ENCODE measurements at places on chromosomes 3 and 15.

GRCh38 chr3:167773584-167773983 is 38.1 kb downstream of the SERPINI1 start:
- DNase-seq: no peak

GRCh38 chr15:31342781-31343626 is 16.4 kb downstream of the KLF13 start:
- no peak for DNase-seq

DNA sequence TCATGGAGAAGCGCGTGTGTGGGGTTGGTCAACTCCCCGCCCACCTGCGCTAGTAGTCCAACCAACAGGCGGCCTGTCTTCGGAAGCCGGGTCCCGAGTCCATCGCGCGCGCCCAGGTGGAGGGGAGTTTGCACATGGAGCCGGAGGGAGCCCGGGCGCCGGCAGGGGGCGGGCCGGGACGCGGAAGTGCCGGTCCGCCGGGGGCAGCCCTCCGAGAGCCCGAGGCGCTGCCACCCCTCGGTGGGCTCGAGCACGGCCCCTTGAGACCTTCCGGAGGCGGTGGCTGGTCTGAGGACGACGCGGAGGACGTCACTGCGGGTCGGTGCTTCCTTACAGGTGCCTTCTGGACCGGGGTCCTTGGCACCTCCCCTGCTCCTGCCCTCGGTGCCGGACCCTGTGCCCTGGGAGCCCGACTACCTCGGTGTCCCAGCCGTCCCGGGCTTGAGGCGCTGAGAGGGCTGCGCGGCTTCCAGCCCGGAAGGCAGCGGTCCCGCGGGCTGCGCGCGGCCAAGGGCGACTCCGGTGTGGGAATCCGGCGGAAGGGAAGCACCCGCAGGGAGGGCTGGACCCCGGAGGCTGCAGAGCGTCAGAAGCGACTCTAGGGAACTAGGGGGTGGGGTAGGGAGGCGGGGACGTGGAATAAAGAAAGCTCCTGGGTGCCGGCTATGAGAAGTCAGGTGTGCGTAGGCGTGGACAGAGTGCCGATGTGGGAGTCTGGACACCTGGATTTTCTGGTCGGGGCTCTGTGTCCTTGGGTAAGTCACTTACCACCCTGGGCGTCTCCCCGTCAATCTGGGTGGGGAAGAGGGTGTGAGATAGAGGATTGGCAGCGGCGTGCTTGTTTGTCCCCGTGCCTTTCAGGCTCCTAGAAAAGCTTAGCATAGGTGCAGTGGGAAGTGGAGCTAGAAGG is 212.3 kb downstream of the FGF12 start:
- peak; percentile 75 for DNase-seq

DNA sequence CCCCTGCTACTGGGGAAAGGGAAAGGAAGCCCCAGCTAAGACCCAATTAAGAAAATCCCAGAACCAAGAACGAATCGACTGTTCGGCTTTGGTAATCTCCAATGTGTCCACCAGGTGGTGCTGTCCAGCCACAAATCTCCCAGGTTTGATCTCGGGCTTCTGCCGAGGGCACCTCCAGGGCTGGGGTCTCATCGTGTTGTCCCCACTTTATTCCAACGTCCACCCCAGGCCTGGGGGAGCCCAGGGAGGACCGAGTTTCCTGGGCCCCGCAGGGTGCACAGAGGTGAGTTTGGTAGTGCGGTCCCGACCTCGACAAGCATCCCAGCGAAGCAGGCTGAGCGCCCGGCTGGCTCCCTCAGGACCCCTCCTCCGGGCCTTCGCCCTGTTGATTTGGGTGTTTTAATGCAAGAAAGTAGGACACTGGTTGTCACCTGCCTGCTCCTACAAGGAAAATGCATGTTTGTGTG is 185.1 kb downstream of the GOLGA6L6 start:
- no peak for DNase-seq

DNA sequence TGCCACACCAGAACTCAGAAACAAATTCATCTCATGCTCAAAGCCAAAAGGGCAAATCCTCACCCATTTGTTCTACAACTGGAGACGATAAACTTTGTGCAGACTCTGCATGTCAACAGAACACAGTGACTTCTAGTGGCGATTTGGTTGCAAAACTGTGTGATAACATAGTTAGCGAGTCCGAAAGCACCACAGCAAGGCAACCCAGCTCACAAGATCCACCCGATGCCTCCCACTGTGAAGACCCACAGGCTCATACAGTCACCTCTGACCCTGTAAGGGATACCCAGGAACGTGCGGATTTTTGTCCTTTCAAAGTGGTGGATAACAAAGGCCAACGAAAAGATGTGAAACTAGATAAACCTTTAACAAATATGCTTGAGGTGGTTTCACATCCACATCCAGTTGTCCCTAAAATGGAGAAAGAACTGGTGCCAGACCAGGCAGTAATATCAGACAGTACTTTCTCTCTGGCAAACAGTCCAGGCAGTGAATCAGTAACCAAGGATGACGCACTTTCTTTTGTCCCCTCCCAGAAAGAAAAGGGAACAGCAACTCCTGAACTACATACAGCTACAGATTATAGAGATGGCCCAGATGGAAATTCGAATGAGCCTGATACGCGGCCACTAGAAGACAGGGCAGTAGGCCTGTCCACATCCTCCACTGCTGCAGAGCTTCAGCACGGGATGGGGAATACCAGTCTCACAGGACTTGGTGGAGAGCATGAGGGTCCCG is 199.7 kb downstream of the AKAP13 start:
- DNase-seq: no peak

- no peak for DNase-seq
Observed at GRCh38 chr3:150447084-150447483, 39.0 kb downstream of the TSC22D2 start.

GRCh38 chr3:69137005-69137404 is 14.6 kb upstream of the LMOD3 start:
- DNase-seq: no peak

- peak; percentile 90 for DNase-seq
Observed at GRCh38 chr3:192409838-192410683, 317.3 kb downstream of the FGF12 start.

DNA sequence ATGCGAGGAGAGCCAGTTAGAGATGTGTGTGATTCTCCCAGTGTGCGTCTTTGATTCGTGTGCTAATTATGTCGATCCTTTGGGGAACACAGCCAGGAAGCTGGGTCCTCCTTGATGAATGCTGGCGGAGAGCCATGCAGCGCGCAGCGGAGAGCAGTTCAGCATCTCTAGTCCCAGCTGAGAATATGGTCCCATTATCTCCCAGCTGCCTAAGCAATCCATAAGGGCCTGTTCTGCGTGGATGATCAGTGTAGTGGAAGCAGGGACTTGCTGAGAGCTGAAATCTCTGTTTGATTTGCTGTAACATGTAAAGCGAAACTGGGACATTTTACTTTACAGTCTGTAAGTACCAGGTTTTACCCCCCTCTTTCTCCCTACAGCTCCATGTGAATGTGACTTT is 412.7 kb downstream of the CNTN4 start:
- peak; percentile 92 for DNase-seq

DNA sequence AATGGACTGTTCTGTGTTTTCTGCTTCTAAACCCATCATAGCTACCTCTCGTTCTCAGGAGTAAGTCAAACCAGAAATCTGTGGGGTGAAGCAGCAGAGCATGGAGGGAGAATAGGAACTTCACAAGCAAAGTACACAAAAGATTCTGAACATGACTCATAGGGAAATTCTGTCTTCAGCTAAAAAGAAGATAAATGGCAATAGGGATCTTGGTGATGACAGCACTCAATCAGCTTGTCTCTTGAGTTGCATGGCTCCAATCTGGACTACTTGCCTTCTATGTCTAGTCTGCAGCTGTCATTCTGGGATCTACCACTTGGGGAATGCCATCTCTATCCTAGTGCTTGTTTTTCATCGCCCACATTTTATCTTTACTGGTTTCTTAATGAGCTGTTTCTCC is 13.5 kb upstream of the GRAMD1C start:
- no peak for DNase-seq

DNA sequence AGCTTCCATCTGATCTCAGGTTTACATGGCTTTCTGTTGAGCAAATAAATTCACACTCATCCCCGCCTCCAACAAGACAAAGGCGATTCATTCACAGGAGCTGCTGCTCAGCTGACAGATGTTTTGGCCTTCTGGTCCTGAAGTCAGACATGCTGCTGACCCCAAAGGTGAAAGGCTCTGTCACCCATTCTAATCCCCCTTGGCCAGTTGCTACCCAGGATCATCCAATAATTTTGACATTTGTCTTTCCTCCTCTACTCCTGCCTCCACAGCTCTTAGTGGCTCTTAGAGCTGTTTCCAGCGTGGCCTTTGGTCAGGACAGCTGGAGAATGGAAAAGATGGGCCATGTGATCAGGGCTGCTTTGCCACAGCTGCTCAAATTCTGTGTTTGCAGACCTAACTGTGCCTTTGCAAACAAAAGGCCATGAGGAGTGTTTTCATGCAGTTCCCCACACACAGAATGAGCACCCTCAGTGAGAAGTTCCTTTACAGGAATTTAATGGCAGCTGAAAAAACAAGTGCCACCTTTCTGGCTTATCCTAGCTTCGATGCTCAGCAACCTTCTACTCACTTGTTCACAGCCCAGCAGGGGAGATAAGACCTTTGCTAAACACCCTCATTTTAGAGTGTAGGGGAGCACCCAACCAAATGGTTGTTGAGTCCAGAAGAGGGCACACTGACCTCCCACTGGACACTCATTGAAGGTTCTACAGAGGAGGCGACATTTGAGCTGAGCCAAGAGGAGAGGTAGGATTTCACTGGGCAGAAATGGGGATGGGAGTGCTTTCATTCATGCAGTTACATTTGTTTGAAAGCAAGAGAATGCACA is 39.0 kb downstream of the CYP19A1 start:
- no peak for DNase-seq

GRCh38 chr3:70736009-70736408 is 423.6 kb upstream of the MDFIC2 start:
- DNase-seq: no peak

DNA sequence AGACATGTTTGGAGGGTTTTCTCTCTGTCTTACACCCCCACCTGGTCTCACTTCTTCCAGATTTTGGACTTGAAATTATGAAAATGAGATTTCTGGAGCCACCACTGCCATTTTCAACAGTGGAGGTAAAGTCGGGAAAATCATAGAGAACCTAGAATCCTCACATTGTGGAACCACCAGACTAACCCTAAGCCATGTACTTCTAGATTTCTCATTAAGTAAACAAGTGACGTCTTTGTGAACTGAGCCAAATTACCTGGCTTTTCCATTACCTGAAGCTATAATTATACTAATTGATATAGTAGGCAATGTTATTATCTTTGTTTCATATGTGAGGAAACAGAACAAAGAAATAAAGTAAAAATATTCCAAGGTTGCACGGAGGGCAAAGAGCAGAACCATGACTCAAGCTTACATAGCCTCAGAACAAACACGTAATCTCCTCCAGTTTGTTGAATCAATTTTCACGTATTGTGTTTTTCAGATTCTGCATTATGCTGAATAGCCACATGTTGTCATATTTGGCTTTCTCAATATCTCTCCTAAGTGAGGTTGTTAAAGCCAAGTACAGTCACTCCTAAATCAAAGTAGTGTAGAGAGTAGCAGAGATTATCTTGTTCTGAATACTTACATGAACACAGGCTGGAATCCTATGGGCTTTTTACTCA is 101.3 kb upstream of the CMC1 start:
- DNase-seq: no peak

DNA sequence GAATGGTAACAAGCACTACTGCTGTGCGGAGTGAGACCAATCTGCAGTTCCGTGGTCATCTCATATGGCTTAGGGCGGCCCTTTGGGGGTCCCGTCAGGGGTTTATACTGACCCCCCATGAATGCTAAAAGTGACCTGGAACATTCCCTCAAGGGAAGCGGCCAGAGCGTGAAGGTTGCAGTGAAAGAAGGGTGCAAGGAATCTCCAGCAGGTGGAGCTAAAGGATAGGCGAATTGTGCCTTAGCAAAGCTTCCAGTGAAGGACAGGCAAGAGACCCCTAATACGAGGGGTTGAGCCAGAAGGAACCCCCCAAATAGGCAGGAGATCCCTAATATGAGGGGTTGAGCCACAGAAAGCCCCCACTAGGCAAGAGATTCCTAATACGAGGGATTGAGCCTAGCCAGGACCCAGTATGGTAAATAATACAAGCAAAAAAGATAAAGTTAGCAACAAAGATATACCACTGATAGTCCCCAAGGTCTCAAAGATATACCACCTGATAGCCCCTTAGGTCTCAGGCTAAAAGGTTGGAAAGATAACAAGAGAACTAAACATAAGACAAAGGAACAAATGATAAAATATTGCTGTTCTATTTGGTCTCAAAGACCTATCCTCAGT is 32.8 kb downstream of the ZNF589 start:
- DNase-seq: peak; percentile 87

DNA sequence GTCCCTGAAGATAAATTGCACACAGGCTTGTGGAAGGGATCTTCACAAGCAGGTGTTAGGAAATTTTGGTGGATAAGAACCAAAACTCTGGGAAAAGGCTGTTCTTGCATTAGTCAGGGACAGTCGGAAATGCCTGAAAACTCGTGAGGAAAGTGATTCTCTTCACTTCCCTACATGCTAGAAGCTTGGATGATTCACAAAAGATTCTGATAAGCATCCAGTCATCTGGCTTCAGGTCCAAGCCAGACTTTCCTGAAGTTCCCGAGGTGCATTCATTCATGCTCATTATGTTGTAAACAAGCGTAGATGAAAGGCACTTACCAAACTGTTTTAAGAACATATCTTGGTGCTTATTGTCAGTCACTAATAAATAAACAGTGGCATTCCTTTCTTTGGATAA is 1028.7 kb downstream of the NTRK3 start:
- no peak for DNase-seq

- DNase-seq: no peak
Observed at GRCh38 chr15:68641376-68641775, 62.6 kb downstream of the CORO2B start.

DNA sequence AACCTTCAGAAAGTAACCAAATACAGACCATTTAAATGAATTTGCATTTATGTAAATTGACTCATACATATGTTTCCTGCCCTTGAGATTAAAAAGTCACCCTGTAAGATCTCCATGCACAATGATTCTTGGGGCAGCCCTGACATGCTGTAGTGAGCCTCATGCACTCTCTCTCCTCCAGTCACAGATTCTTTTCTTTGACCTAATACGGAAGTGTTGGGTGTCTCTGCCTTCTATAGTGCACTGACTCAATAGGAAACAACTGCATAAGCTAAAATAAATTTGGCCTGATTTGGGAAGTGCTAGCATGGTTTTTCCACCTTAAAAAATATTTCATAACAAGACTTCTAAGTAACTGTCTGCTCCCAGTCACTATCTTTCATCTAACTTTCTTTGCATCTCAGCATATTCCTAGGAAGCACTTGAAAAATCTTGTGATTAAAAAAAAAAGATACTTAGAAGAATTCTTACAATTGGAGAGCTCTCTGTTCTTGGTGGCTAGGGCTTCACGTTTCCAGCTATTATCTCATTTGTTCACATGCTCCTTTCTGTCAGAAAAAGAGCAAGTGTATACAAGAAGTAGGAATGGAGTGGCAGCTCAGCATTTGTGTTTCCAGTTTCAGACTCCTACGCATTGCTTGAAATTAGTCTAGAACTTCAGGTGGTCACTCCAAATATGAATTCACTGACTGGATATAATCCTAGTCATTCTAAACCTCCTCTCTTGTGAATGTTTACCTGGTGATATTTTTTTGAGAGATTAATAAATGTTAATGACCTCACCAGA is 207.9 kb upstream of the COL8A1 start:
- DNase-seq: no peak
